ENCODE measurements at places on chromosomes 12 and 14. TPM values are rescaled to one million over a fixed set of nuclear protein-coding genes. Genes with fewer than 3 reads are reported as not detected.

Gene TMEM179
- total RNA-seq: 0.28 TPM

Gene CGRRF1
- total RNA-seq: 15.0 TPM

Gene DLGAP5
- 53.7 TPM for total RNA-seq

Gene PPM1H
- 3.9 TPM for total RNA-seq

Gene PTPRO
- total RNA-seq: 3.1 TPM

Gene CCDC88C
- total RNA-seq: 0.77 TPM

Gene CLEC14A
- 8.2 TPM for total RNA-seq

Data from regular cardiac myocyte (primary cell).